ENCODE measurements at places on chromosomes 1 and 21. TPM values are rescaled to one million over a fixed set of nuclear protein-coding genes. Genes with fewer than 3 reads are reported as not detected.

- H3K4me1 ChIP-seq = no peaks in the 10 kb centered on the region
- no peaks in the 10 kb centered on the region for H3K36me3 ChIP-seq
- no peak overlapping the region for H3K4me3 ChIP-seq
- DNase-seq = no peak
These were observed 680.6 kb downstream of the TTLL7 start for GRCh38 chr1:83318366-83318765.

GRCh38 chr1:116096013-116096618 is 15.1 kb upstream of the MAB21L3 start:
- H3K4me3 ChIP-seq = no peak overlapping the region
- no peak for DNase-seq
- no peaks in the 10 kb centered on the region for H3K4me1 ChIP-seq
- H3K27ac ChIP-seq = no peak overlapping the region

- H3K4me3 ChIP-seq = no peak overlapping the region
- no peaks in the 10 kb centered on the region for H3K4me1 ChIP-seq
- H3K36me3 ChIP-seq = no peaks in the 10 kb centered on the region
- H3K27ac ChIP-seq = no peak overlapping the region
- no peaks in the 10 kb centered on the region for H3K27me3 ChIP-seq
- no peak for DNase-seq
These were observed 266.1 kb upstream of the NRIP1 start for GRCh38 chr21:15330872-15331271.

The GPR161 gene
- total RNA-seq = 0.12 TPM

DNA sequence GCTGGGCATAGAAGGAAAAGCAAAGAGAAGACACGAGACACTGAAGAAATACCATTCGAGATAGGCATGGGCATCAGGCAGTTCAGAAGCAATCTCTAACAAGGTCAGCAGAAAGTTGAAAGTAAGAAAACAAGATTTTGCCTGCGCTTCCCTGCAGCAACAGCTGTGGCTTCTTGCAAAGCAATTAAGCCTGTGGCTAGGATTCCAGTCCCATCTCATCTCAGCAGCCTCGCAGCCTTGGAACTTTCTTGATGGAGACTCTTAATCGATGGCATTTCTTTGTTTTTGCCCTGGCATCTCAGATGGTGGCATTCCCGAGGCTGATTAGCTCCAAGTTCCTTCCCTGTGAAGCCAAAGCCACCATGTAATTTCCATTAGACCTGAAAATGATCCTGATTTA is 64.6 kb upstream of the SPAG17 start:
- no peaks in the 10 kb centered on the region for H3K36me3 ChIP-seq
- H3K27me3 ChIP-seq = no peaks in the 10 kb centered on the region
- no peaks in the 10 kb centered on the region for H3K4me1 ChIP-seq

- DNase-seq = no peak
- no peak overlapping the region for H3K4me3 ChIP-seq
- no peak overlapping the region for H3K27ac ChIP-seq
- no peaks in the 10 kb centered on the region for H3K4me1 ChIP-seq
- no peaks in the 10 kb centered on the region for H3K36me3 ChIP-seq
These were observed 52.5 kb downstream of the NMNAT2 start for GRCh38 chr1:183365676-183366075.

- DNase-seq = no peak
- no peak overlapping the region for H3K27ac ChIP-seq
- H3K4me3 ChIP-seq = no peak overlapping the region
- H3K4me1 ChIP-seq = no peaks in the 10 kb centered on the region
- H3K36me3 ChIP-seq = no peaks in the 10 kb centered on the region
These were observed 62.4 kb downstream of the CLEC20A start for GRCh38 chr1:178434360-178434759.

The BATF3 gene
- 1.0 TPM for total RNA-seq

DNA sequence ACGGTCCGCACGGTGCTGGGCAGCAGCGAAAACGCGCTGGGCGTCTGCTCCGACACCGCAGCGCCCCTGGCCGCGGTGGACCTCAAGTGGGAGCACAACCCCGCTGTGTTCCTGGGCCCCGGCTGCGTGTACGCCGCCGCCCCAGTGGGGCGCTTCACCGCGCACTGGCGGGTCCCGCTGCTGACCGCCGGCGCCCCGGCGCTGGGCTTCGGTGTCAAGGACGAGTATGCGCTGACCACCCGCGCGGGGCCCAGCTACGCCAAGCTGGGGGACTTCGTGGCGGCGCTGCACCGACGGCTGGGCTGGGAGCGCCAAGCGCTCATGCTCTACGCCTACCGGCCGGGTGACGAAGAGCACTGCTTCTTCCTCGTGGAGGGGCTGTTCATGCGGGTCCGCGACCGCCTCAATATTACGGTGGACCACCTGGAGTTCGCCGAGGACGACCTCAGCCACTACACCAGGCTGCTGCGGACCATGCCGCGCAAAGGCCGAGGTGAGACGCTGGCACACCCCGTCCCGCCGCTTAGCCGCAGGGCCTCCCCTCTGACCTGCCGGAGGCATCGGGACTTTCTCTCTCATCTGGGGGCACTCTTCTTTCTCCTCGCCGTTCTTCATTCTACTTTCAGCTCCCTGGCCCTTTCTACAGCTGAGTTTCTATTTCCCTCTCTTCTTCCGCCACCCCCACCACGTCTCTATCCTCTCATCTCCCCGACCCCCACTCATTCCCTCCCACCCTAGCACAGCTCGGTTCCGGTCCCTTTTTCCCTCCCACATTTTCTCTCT is 1.0 kb downstream of the NPR1 start:
- peak; percentile 29 for DNase-seq
- no peaks in the 10 kb centered on the region for H3K36me3 ChIP-seq
- no peak overlapping the region for H3K27ac ChIP-seq
- peaks cover 32% of the 10 kb centered on the region for H3K27me3 ChIP-seq
- H3K4me1 ChIP-seq = peaks cover 27% of the 10 kb centered on the region

The EXTL2 gene
- 2.5 TPM for total RNA-seq

- H3K27me3 ChIP-seq = no peaks in the 10 kb centered on the region
- H3K4me3 ChIP-seq = peak overlapping the region; percentile 69
- H3K27ac ChIP-seq = peak overlapping the region; percentile 72
- H3K36me3 ChIP-seq = no peaks in the 10 kb centered on the region
- DNase-seq = no peak
- peaks cover 13% of the 10 kb centered on the region for H3K4me1 ChIP-seq
These were observed 977 bp downstream of the LCA5L start for GRCh38 chr21:39444421-39445180.

The MEF2D gene
- total RNA-seq = 65.0 TPM

DNA sequence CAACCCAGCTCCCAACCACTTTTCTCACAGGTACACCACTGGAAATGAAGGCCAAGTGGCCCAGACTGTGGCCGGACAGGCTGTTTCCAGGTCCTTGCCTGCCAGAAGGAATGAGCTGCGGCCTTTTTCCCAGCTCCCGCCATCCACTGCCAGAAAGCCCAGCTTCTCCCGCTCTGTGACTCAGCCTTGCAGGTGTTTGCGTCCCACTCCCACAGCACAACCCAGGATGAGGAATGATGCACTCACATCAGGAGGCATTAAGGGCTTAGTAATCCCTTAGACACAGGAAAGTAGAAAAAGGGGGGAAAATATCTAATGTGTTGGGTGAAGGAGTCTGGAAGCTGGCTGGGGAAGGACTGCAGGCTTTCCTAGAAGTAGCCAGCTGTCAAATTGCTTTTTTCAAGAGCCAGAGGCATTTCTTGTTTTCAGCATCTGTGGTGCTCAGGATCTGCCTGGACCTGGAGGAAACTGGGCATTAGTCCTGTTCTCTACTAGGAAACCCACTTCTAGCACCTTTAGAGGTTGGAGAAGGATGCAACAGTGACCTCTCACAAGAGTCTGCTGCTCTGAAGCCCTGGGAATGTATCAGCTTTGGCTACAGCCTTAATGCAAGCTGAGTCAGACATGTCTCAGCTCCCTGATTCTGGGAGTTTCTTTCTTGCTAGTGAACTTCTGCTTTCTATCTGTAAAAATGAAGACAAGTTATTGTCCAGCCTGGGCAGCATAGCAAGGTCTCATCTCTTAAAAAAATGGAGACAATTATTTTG is 13.2 kb upstream of the MAP1LC3C start:
- no peaks in the 10 kb centered on the region for H3K27me3 ChIP-seq
- DNase-seq = no peak
- H3K36me3 ChIP-seq = no peaks in the 10 kb centered on the region
- H3K4me3 ChIP-seq = no peak overlapping the region
- H3K27ac ChIP-seq = no peak overlapping the region
- H3K4me1 ChIP-seq = no peaks in the 10 kb centered on the region

DNA sequence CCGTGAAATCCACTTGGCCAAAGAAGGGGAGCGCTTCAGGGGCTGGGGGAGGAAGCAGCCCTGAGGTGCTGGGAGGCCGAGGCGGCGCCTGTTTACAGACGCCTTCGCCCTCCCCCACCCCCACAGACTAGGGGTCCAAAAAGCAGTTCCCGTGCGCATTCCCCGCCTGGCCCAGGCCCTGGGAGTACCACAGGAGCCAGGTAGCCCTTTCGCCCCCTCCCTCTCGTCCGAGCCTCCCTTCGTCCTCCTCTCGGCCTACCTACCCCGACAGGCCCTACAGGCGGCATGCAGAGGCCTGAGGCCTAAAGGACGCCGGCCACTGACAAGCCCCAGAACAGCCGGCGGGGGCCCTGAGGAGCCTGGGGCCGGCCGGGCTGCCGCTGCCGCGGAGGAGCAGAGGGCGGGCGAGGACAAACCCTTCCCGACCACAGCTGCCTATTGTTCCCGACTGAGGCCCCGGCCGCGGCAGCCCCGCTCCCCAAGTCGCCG is 522 bp downstream of the RC3H1 start:
- DNase-seq = no peak
- H3K27me3 ChIP-seq = no peaks in the 10 kb centered on the region
- no peaks in the 10 kb centered on the region for H3K36me3 ChIP-seq
- H3K27ac ChIP-seq = peak overlapping the region; percentile 80
- peaks cover 48% of the 10 kb centered on the region for H3K4me1 ChIP-seq

The FALEC gene
- 0.64 TPM for total RNA-seq

DNA sequence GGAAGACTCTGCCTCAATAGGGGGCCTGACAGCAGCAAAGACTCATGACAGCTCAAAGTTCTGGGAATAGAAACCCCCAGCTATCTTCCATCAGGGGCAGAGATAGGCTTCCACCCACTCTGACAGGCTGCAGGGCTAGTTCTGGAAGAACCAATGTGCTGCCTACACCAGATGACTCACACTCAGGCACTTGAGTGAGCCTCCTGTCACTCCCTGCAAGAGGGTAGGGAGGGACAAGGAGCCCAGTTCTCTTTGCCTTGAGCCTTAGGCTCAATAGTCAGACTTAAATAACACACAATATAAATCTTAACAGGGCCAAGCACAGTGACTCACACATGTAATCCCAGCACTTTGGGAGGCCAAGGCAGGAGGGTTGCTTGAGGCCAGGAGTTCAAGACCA is 386.4 kb downstream of the HHAT start:
- no peaks in the 10 kb centered on the region for H3K36me3 ChIP-seq
- no peaks in the 10 kb centered on the region for H3K27me3 ChIP-seq
- DNase-seq = no peak
- H3K27ac ChIP-seq = no peak overlapping the region
- H3K4me3 ChIP-seq = no peak overlapping the region

GRCh38 chr1:194040496-194040895 is 854.1 kb upstream of the B3GALT2 start:
- no peak overlapping the region for H3K4me3 ChIP-seq
- DNase-seq = no peak
- H3K27me3 ChIP-seq = no peaks in the 10 kb centered on the region
- H3K27ac ChIP-seq = no peak overlapping the region
- H3K36me3 ChIP-seq = no peaks in the 10 kb centered on the region

GRCh38 chr1:178916448-178917174 is 45.7 kb upstream of the ANGPTL1 start:
- H3K4me3 ChIP-seq = no peak overlapping the region
- no peaks in the 10 kb centered on the region for H3K36me3 ChIP-seq
- H3K27ac ChIP-seq = no peak overlapping the region
- no peaks in the 10 kb centered on the region for H3K4me1 ChIP-seq
- H3K27me3 ChIP-seq = no peaks in the 10 kb centered on the region
- DNase-seq = no peak

DNA sequence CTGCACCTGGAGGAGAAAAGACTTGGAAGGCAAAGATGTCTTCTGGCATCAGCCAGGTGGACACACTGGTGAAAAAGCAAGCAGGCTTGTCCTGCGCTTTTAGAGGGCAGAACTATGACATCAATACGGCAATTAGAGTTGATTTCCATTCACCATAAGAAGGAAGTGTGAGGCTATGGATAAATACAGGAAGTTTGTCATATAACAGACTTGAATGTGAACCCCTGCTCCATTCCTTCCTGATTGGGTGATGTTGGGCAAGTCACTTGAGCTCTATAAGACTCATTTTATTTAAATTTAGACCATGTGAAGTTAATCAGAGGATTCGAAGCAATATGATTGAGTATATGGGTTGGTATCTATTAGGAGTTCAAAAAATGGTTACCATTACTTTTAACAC is 137.8 kb downstream of the PLPP3 start:
- no peak overlapping the region for H3K27ac ChIP-seq
- H3K27me3 ChIP-seq = no peaks in the 10 kb centered on the region
- H3K4me1 ChIP-seq = no peaks in the 10 kb centered on the region
- H3K36me3 ChIP-seq = no peaks in the 10 kb centered on the region

- H3K4me1 ChIP-seq = peaks cover 19% of the 10 kb centered on the region
- no peaks in the 10 kb centered on the region for H3K36me3 ChIP-seq
- no peak overlapping the region for H3K4me3 ChIP-seq
- H3K27me3 ChIP-seq = peaks cover 13% of the 10 kb centered on the region
- no peak overlapping the region for H3K27ac ChIP-seq
- peak; percentile 6 for DNase-seq
These were observed 771 bp upstream of the NTNG1 start for GRCh38 chr1:107139833-107140702.

- no peaks in the 10 kb centered on the region for H3K36me3 ChIP-seq
- peak; percentile 38 for DNase-seq
These were observed 2.6 kb upstream of the C1orf174 start for GRCh38 chr1:3902571-3903091.

DNA sequence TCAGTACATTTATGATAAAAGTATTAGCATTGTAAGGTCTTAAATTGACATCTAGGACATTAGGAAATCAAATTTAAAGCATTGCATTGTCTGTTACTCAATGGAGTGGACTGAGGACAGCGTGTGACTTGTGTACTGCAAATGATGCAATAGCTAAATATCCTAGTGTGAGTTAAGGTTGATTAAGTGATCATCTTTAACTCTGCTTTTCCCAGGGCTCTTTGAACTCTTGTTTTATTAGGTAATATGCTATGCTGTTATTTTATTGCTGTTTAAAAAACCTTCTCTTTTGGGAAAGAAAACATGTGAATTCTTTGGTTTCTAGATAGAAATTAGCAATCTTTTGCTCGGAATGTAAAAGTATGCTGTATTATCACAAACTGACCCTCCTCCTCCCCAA is 38.6 kb downstream of the NFIA start:
- H3K27ac ChIP-seq = no peak overlapping the region
- no peaks in the 10 kb centered on the region for H3K27me3 ChIP-seq
- H3K4me1 ChIP-seq = no peaks in the 10 kb centered on the region
- no peaks in the 10 kb centered on the region for H3K36me3 ChIP-seq
- no peak overlapping the region for H3K4me3 ChIP-seq
- DNase-seq = no peak

- no peaks in the 10 kb centered on the region for H3K36me3 ChIP-seq
- H3K4me1 ChIP-seq = no peaks in the 10 kb centered on the region
- no peak overlapping the region for H3K4me3 ChIP-seq
- no peak for DNase-seq
These were observed 143.5 kb downstream of the SLC30A10 start for GRCh38 chr1:219784660-219785381.

- H3K27ac ChIP-seq = no peak overlapping the region
- H3K4me3 ChIP-seq = no peak overlapping the region
- no peaks in the 10 kb centered on the region for H3K4me1 ChIP-seq
- DNase-seq = no peak
These were observed 31.9 kb upstream of the TACSTD2 start for GRCh38 chr1:58608945-58609344.

All from CD4-positive, alpha-beta memory T cell (primary cell).